ENCODE measurements at places on chromosomes 11 and 22.

DNA sequence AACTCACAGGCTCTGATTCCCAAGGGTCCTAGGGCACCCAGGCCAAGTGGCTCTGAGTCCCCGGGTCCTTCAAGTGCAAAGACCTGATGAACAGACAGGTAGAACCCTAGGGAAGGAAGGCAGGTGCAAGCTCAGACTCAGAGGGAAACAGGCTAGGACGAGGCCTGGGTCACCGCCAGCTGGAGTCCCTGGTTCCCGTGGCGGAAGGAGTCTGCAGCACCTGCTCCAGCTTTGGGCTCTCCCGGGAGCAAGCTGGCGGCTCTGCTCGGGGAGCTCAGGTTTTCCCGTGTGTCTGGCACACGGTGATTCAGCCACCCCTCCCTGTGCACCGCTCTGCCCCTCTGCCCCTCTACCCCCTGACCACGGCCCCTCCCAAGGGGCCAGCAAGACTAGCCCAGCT lies 59.8 kb downstream of the WNT7B start:
- no peak for DNase-seq

- no peak for DNase-seq
Observed at GRCh38 chr11:34292111-34292510, 65.7 kb downstream of the ABTB2 start.

GRCh38 chr22:38788846-38789245 lies 5.1 kb downstream of the DNAL4 start:
- DNase-seq = no peak

GRCh38 chr11:33258631-33259205 lies 1.5 kb downstream of the HIPK3 start:
- no peak for DNase-seq
